ENCODE measurements at places on chromosomes 6 and 20.

- DNase-seq, result peak; percentile 2
Observed at GRCh38 chr6:135438907-135439535, 58.5 kb downstream of the AHI1 start.

- DNase-seq, result peak; percentile 95
Observed at GRCh38 chr6:37630281-37630799, 67.3 kb downstream of the MDGA1 start.

- DNase-seq, result peak; percentile 75
Observed at GRCh38 chr20:23668477-23668951, 20.3 kb downstream of the CST4 start.

DNA sequence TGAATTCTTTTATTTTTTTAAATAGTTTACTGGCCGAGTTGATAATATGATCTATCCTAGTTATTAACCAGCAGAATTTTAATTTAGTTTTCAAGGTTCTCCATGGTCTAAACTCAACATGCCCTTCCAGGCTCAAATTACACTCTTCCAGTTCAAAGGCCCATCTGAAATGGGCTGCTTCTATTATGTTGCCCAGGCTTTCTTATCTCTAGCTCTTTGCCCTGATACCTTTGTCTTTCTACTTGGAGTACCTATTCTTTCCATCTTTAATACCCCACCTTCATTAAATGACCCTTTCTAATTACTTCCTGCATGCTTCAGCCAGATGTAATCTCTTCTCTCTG, 541.2 kb upstream of the FLRT3 start:
- DNase-seq, result no peak

DNA sequence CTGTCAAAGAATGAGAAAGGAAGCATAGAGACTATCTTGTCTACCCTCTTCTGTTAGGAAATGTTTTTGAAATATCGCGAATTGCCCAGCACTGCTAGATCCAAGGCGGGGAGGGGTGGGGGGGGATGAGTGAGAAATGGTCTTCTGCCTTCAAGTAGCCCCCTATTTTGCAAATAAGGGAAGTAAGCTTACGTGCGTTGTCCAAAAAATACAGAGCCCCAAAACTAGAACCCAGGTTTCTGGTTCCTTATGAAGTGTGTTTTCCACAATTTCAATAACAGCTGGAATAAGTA, 923 bp upstream of the ILRUN start:
- DNase-seq, result no peak

DNA sequence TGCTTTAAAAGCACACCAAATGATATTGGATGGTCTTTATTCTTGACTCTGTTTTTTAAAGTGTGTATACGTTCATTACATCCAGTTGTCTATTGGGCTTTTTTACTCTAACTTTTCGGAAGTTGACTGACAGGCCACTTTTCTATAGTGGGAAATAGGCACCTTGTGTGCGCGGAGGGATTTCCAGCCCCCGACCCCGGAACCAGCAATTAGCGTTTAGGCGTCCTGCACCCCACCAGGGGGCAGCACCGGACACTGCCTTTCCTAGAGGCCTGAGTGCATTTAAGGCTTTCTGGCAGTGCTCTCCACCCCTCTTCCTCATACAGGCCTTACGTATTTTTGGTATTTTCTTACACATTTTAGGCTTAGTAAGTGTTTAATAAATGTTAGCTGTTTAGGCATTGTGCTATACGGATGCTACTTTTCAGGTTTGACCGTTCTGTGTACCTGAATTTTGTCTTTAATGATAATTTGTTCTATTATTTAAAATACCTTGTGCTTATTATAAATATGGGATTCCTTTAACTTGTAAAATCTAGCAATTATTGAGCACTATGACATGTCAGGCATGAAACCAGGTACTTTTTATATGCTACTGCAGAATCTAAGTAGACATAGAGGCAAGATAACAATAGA, 231.8 kb downstream of the BCKDHB start:
- DNase-seq, result peak; percentile 53

GRCh38 chr6:151131324-151132007, 108.3 kb upstream of the AKAP12 start:
- DNase-seq, result no peak

DNA sequence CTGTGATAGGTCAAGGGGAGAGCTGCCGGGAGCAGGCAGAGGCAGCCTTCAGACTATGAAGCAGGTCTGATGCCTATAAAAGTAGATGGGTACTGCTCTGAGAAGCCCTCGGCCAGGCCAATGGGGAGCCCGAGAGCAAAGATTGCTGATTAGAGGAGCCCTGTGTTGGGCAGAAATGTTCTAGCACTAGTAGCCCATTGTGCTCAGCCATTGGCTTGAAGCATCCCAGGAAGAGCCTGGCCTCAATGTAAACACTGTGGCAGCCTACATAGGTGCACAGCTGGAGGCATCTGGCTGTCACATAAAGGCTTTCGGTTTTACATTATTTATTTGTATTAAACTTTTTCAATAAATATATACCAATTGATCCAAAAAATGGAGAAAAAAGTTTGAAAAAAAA, 67.7 kb downstream of the SNAP25 start:
- DNase-seq, result no peak

DNA sequence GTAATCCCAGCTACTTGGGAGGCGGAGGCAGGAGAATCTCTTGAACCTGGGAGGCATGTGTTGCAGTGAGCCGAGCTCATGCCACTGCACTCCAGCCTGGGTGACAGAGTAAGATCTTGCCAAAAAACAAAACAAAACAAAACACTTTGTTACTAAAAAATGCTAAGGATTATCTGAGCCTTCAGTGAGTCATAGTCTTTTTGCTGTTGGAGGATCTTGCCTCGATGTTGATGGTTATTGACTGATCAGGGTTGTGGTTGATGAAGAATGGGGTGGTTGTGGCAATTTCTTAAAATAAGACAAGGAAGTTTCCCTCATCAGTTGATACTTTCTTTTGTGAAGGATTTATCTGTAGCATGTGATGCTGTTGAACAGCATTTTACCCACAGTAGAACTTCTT, 196.8 kb upstream of the HDDC2 start:
- no peak for DNase-seq

DNA sequence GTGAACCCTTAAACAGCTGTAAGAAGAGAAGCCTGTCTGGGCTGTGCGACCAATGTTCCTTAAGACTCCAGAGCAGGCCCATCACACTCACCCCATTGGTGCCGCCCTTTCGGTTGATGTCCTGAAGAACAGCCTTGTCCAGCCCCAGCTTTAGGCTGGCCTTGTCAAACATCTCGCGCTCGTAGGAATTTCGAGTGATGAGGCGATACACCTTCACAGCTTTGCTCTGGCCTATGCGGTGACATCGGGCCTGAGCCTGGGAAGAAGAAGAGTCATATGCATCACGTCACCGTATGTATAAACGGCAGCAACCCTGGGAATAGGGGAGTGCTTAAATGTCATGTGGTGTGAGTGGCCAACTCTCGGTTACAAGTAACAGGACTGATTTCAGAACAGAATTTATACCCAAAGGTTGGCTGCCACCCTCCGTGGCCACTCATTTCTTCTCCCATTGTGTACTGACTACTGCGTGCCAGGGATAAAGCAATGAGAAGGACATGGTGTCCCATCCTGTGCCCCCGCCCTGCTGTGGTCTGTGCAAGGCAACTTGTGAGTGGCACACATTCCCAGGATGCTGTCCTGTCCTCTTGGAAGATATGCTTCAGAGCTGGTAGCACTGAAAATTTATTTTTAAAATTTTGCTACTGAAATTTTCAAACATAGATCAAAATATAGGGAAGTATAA, 90.7 kb upstream of the EMILIN3 start:
- DNase-seq, result no peak

GRCh38 chr6:33847078-33847477, 43.3 kb upstream of the MLN start:
- no peak for DNase-seq

DNA sequence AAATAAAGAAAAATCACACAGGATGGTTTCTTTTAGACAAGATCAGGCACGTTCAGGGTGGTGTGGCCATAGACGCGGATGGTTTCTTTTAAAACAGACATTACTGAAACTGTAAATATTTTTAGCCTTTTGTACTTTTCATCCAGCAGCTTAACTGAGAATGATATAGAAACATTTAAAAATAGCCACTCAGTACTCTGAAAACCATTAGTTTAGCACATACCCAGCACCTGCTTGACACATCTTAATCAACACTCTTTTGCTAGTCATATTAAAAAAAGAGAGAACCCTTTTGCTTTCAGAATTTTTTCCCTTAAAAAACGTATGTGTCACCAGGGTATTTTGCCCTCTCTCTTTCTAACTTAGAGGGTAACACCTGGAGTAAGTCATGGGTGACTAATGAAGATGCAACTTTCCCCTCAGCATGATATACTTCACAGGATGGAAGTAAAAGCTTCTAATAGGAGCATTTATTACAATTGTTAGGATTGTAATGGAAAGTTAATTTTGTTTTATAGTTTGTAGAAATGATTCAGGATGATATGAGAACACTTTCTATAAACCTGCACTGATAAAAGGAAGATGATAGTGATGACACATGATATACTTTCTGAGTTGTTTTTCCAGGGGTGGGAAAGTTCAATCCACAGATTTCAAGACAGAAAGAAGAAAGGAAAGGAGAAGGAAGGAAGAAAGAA, 45.2 kb downstream of the BACH2 start:
- DNase-seq, result no peak

- DNase-seq, result no peak
Observed at GRCh38 chr20:21702016-21702415, 3.4 kb upstream of the PAX1 start.

- no peak for DNase-seq
Observed at GRCh38 chr6:42993445-42993844, 9.1 kb downstream of the PPP2R5D start.

- DNase-seq, result no peak
Observed at GRCh38 chr20:62171245-62171644, 11.6 kb upstream of the MTG2 start.

GRCh38 chr20:18180815-18181214, 43.2 kb downstream of the KAT14 start:
- no peak for DNase-seq

GRCh38 chr20:55239269-55239668, 763.9 kb downstream of the DOK5 start:
- DNase-seq, result no peak

- DNase-seq, result peak; percentile 11
Observed at GRCh38 chr6:132960720-132961119, 146.4 kb downstream of the RPS12 start.

DNA sequence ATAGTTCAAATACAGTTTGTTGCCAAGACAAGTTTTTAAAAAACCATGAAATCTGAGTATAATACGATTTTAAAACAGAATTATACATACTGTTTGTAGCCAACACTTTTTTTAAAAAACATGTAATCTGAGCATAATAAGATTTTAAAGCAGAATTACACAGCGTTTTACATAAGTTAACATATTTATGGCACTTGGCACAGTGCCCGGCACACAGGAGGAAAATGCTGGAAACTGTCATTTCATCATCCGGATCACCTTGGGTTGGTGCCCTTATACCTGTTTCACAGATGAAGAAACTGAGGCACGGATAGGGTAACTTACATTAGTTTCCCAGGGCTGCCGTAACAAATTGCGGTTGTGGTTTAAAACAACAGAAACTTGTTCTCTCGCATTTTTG, 193.0 kb downstream of the BMP7 start:
- no peak for DNase-seq

DNA sequence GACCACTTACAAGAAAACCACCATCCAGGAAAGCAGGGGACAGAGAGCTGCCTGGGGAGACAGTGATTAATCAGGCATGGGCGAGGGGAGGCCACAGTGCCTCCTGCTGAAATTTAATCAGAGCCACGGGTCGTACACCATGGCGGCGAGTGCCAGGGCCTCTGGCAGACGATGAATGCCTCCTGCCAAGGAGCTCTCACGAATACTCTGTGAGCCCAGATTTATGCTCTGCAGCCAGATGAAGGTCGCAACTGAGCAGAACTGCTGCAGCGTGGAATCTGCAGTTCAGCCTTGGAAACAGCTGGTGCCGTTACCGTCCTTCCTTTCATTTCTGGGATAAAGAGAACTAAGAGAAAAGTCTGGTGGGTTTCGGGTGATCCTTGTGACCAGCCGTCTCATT, 85.6 kb downstream of the BFSP1 start:
- DNase-seq, result no peak

- DNase-seq, result no peak
Observed at GRCh38 chr6:14883921-14884320, 361.9 kb upstream of the JARID2 start.

DNA sequence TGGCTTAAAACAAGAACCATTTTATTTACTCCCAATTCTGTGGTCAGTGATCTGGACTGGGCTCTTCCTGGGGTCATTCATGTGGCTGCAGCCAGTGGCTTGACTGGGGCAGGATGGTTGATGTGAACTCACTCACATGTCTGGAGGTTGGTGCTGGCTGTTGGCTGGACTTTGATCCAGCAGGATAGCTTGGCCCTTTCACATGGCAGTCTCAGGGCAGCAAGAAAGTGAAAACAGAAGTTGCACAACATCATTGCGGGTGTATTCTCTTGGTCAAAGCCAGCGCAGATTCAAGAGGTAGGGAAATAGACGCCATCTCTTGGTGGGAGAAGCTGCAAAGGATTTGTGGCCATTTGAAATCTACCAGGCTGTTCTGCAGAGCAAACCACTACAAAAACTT, 77.2 kb downstream of the MDGA1 start:
- no peak for DNase-seq

DNA sequence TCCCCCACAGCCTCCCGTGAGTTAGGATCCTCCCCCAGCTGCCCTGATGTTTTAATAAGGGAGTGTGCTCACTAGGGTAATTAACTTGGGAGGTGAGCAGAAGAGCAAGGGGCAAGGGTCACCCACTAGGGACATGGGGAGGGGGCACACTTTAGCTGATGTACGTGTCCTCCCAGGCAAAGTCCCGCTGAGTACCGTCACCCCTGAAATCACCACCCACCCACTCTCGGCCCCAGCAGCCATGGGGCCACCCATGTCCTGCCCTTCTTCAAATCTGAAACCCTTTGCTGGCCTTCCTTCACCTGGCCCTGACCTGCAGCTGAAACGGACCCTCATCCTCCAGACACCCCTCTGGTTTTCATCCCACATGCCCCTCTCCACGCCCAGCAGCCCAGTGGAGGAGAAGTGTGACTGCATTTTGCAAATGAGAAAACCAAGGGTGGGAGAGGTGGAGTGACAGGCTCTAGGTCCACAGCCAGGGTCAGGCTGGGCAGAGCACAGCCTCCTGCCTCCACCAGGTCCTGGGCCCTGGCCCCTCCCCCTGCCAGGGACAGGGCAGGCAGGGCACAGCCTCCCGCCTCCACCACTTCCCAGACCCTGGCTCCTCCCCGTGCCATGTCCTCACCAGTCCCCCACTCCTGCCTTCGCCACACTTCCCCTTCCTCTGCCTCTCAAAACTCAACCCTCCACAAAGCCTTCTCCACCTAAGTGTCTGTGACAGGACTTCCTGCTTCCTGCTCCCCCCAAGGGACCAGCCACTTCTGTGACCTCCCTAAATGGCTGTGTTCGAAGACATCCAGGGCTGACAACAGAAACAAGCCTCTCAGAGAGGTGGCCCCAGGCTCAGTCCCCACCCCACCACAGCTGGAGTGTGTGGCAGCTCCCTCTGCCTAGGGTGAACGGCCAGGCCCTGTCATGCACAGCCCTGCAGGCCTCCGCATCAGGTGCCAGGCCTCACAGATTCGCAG, 15.1 kb downstream of the ACSS1 start:
- no peak for DNase-seq

GRCh38 chr6:37704923-37705238, 7.2 kb upstream of the MDGA1 start:
- DNase-seq, result no peak

GRCh38 chr20:38135651-38136420, 29.2 kb downstream of the TGM2 start:
- DNase-seq, result no peak

GRCh38 chr6:112600168-112600567, 253.0 kb downstream of the RFPL4B start:
- no peak for DNase-seq
